Stimulated activated CD8-positive, alpha-beta memory T cell treated with anti-CD3 and anti-CD28 coated beads, Interleukin-4, amount 100 ng/mL, for 4 hours (primary cell): ENCODE measurements at places on chromosomes 1 and 21.
A peak's percentile ranks its signal among the peaks of the same experiment; 100 is the strongest.

DNA sequence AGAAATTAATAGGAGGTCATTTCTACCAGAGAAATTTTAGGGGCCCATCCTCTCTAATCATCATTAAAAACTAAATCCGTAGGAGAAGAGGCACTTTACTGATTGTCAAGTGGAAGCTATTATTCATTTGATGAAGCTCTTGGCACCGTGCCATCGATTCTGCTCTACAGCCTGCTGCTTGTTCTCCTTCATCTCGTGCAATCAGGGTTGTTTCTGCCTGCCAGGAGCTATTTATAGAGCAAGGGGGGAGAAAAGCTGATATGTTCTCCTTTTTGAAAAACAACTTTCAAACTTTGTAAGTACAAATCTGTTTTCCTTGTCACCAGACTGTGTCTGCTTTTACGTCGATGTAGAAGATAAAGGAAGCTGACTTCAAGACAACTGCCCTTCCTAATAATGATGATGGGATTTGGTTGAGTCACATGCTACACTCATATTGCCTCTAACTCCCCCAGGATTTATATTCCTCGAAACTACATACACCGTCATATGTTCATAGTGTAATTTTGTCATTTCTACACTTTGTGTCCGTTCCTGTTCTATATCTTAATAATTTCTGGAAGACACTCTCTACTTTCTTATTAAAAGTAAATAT is 169.6 kb upstream of the LHX8 start:
- DNase-seq, result no peak

- no peak for DNase-seq
Observed at GRCh38 chr1:203381151-203381751, 30.3 kb upstream of the FMOD start.

- DNase-seq, result peak; percentile 47
Observed at GRCh38 chr1:152459596-152460528, 45.8 kb upstream of the CRNN start.

GRCh38 chr1:243974451-243975292 is 76.4 kb upstream of the ZBTB18 start:
- DNase-seq, result no peak

GRCh38 chr1:203703586-203703985 is 61.4 kb upstream of the LAX1 start:
- DNase-seq, result no peak

DNA sequence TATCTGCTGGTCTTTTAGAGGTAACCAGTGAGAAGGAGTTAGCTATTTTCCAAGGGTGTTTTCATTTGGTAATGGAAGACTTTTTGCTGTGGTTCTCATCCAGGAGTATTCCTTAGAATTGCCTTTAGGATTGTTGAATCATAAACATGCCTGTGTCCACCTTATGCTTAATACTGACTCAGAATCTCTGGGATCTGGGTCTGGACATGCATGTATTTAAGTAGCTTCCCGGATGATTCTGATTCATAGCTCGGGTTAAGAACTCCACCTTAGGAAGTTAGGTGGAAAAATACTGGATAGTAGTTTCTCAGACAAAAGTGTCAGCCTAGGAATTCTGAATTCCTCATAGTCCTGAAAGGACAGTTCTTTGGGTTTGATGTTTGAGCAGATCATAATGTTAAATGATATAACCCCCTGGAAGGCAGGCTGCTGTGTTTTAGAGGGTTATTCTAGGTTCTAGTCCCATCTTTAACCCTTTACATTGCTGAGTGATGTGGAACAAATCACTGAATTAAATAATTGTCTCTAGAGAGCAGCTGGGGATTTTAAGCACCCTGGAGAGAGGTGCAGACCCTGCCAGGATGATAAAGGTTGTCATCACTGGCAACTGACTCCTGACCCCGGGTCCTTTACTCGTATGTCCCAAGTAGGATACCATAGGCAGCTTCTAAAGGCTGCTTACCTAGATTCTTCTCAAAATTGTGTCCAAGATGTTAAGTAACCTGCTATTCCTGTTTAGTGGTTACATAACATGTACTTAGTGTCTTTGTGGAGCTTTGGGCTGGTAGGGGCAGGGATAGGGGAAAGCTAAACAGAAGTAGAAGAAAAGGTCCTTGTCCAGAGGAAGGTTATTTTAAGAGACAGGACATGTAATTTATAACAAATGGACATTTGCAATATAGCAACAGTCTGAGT is 14.5 kb upstream of the C4BPB start:
- DNase-seq, result no peak

- DNase-seq, result no peak
Observed at GRCh38 chr1:220484135-220484534, 43.8 kb upstream of the MARK1 start.

DNA sequence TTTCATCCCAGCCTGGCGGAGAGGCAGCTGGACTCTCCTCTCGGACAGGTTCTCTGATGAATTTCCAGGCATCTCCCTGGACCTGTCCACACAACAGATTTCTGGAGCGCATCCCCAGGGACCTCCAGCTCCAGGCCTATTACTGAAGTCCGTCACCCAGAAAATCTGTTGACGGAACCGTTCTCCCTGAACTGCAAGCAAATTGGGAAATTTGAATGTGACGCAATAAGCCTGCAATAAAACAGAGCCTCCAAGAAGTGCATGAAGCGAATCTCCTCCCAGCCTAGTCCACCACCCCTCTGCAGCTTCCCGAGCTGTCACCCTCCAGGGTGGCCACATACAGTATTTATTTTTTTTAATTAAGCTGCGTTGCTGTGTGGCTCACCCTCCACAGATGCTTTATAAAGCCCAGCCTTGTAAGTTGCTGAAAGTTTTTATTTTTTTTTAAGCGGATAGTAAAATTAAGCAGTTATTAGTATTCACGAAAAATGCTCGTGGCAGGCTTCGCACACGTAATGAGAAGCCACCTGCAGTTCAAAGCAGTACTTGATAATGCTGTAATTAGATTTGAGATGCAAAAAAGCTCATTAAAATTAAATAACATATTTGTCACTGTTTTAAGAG is 173.3 kb downstream of the CAMTA1 start:
- no peak for DNase-seq
